ENCODE measurements at places on chromosomes 5 and 9.

- no peak for DNase-seq
These were observed 105.5 kb downstream of the TLR4 start for GRCh38 chr9:117809751-117810150.

GRCh38 chr5:17336054-17336453, 118.6 kb downstream of the BASP1 start:
- DNase-seq: no peak

- DNase-seq: no peak
These were observed 43.9 kb downstream of the PCDH1 start for GRCh38 chr5:141834331-141834730.

DNA sequence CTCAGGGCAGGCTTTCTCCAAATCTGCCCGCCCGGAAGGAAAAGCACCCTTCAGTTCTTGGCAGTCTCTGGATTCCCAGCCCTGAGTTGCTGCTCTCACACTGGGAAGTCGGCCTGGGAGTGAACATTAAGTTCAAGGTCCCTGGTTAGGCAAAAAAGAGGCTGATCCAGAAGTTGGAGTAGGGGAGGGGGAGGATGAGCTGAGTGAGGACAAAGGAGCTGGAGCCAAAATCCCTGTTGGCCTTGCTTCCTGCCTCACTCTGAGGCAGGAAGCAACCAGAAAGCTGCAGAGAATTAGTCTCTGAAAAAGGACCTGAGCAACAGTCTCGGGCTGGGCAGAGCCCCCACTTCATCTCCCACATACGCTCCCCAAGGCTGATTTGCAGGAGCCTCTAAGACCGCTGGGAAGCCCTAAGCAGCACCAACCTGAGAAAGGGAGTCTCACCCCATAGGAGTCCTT, 15.0 kb upstream of the RPS14 start:
- no peak for DNase-seq

- DNase-seq: no peak
These were observed 121.1 kb downstream of the NUDT12 start for GRCh38 chr5:103441523-103441922.

DNA sequence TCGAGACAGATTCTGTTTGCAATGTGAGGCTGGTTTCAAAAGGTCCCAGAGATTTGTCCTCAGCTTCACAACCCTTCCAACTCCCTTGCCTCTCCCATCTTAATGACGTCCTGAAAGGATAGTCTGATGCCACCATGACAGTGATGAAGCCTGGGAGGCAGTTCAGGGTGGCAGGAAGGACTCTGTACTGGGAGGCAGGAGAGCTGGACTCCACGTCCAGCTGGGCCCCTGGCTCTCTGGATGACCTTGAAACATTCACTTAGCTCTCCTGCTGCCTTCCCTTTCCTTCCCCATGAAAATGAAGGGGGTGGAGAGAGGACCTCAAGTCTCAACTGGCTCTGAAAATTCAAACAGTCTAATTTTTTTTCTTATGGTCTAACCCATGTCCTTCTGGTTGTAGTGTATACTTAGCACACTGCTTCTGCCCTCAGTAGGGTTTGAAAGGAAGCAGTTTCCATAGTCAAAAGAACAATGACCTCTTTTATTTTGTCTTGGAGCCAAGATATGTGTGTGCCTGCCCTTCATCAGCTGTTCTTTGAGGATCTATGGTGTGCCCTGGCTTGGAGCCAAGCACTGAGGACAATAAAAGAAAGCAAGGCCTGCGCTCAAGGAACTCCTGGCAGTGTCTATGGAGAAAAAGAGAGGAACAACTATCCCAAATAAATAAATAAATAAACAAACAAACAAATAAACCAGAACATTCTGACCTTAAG, 188.3 kb downstream of the GRIA1 start:
- no peak for DNase-seq

- DNase-seq: no peak
These were observed 22.9 kb downstream of the ADAMTS2 start for GRCh38 chr5:179322071-179323025.

DNA sequence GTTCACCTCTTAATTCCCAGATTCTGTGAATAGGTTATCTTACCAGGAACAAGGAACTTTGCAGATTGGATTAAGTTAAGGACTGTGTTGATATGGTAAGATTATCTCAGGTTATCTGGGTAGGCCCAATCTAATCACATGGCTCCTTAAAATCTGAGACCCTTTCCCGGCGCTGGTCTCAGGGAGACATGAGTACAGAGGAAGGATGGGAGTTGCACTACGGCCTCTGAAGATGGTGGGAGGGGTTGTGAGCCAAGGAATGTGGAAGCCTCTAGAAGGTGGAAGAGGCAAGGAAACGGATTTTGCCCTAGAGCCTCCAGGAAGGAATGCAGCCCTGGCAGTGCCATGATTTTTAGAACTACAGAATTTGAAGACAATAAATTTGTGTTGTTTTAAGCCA, 95.1 kb downstream of the AK8 start:
- no peak for DNase-seq

DNA sequence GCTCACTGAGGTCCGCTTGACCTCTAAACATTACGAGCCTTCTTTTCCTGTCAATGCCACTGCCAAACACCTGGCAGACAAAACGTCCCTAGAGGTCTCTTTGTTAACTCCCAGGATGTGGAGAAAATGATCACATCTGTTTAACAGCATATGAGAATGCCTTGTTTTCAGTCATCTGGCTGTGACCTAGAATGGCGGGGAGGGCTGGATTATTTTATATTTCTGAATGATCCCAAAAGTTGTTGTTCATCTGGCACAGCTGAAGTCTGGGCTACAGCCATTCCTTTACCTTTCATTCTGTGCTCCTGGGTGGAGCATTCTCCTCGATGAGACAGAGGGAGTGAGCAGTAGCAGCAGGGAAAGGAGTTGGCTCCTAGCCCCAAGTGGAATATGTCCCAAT, 138.2 kb downstream of the PRDM6 start:
- DNase-seq: no peak

DNA sequence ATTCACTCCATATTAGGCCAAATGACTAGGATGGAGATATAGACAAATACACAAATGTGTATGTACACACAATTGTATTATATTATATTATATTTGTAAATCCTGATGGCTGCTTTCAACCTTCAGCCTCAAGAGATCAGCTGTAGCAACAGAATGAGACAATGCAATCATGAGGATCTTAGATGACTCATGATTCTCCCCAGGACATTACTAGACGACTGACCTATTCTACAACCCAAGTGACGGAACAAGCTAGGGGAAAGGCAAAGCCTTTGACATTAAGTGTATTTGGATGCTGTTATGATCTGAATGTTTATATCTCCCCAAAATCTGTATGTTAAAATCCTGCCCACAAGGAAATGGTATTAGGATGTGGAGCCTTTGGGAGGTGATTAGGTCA, 66.5 kb downstream of the COX7C start:
- DNase-seq: no peak

GRCh38 chr9:134028575-134029247, 3.4 kb downstream of the BRD3OS start:
- no peak for DNase-seq

DNA sequence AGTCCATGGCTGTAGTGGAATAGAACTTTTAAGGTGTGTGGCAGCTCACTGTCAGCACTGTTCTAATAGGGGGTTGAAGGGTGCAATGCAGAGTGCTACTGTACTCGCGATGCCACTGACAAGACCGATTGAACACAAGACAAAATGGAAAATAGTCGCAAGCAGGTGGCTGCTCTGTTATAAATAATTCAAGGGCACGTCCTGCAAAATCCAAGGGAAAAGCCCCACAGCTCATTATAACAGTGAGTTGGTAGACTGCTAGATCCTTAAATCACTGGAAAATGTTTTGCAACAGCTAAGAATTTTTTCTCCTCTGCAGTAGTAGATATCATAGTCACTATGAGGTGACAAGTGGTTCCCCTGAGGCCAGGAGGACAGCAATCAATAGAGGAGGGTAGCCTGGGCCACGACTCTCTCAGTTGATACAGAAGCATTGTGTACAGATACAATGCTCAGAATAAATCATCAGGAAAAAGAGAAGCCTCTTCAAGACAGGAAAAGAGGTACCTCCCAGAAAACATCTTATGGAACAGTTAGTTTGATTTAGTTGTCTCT, 926.3 kb downstream of the TLE4 start:
- no peak for DNase-seq

DNA sequence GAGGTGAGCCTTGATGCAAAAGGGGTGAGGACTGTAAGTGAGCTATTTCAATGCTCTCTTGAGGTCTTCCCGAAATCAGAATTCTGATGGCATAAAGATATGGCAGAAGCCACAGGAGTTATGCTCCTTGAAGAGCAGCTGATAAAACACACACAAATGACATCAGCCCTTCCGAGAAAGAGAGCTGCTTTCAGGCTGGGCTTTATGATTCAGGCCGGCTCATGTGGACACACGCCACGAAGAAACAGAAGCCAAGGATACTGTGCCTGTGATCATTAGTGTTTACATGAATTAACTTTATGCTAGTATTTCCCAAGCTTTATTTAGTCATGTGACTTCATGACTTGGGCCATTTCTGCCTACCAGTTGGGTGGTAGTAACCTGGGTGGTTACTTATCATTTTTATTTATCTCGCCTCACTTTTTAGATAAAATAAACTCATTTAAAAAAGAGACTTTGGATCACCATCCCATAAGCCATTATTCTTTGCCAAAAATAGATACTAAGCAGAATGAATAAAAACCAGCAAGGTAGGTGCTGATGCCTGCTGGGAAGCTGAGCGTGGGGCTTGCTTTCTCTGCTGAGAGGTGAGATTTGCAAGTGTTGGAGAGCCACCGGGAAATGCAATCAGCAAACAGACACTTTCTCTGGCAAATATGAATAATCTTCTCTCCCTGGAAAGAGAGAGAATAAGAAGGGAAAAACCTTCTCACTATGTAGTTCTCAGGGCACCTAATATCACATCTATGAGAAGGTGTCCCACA, 73.0 kb upstream of the SLC25A51 start:
- DNase-seq: no peak

- DNase-seq: no peak
These were observed 57.5 kb downstream of the CEMIP2 start for GRCh38 chr9:71710856-71711255.

GRCh38 chr5:5348576-5348975, 73.9 kb upstream of the ICE1 start:
- DNase-seq: no peak

- DNase-seq: no peak
These were observed 4.0 kb downstream of the DNM1 start for GRCh38 chr9:128206916-128207910.

DNA sequence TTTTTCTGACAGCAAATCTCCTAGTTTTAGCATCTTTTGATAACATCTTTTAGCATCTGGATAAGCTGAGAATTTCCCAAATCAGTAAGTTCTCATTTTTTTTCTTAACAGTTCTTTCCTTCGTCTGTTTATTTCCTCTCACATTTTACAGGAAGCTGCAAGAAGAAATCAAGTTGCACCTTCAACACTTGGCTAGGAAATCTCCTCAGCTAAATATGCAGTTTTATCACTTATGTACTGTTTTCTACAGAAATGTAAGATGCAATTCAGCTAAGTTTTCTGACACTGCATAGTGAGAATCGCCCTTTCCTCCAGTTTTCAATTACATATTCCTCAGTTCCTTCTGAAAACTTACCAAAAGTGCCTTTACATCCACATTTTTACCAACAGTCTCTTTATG, 59.0 kb upstream of the MSX2 start:
- DNase-seq: no peak

DNA sequence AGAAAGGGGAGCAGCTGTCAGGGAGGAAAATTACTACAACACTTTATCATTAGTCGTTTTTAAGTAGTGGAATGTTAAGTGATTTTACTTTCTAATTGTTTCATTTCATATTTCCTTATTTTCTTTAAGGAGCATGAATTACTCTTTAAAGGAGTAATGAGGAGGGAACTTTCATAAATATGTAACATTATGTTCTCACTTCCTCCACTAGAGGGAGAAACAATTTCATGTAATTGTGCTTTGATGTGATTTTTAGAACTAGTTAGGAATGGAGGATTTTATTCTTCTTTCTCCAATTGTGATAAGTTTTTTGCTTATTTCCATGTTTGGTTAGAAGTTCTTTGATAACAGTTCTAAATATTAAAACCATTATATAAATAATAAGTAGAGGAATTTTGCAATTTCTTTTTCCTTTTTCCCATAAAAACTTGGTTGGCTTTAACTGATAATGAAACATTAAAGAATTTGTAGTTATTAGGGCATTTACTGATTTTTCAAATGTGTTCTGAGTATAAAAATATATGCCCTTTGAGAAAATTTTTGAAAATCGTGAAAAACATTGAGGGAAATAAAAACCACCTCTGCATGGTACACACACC, 25.6 kb downstream of the CEP78 start:
- DNase-seq: peak; percentile 33

- no peak for DNase-seq
These were observed 12.7 kb downstream of the VAV2 start for GRCh38 chr9:133979273-133979920.

DNA sequence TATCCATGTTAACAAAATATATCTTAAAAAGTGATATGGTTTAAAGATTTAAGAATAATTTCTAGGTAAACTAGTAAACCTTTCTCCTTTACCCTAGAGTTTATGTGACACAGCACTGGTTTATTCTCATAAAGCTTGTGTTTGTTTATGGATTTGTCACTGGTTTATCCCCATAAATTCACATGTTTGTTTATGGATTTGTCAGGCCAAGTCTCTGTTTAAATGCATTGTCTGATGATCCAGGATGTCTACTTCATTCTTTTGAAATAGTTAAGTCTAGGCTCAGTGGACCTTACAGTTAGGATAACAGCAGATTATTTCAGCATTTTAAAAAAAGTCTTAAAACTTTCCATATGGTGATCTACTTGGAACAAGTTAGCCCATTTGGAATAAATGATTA, 334.0 kb downstream of the ARRDC3 start:
- no peak for DNase-seq

DNA sequence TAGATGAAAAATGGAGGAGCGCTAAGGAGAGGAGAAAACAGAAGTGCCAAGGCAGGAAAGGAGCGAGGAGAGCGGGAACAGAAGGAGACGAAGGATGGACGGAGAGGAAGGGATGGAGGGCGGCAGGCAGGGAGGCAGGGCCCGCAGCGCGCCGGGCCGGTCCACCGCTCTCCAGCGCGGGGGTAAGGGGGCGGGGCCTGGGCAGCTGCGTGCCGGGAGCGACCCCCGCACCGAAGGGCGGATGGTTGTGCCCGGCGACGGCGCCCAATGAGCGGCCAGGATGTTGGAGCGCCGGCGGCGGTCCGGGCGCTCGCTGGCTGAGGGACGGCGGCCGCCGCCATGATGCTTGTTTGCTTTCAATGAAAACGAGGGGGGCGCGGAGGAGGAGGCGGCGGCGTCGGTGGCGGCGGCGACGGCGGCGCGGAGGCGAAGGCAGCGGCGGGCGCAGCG, at the start of gene CNOT6:
Gene CNOT6, plus strand, starts transcription at position 320 of the 450 bp plus-strand sequence. CDS start 34,898 bp downstream, outside the sequence.
- DNase-seq: peak; percentile 97

GRCh38 chr9:136201609-136202453, 3.1 kb downstream of the LHX3 start:
- no peak for DNase-seq

- DNase-seq: no peak
These were observed 97.8 kb downstream of the STK32A start for GRCh38 chr5:147332658-147333057.
